Progenitor cell of endocrine pancreas (in vitro differentiated cells): ENCODE measurements at places on chromosomes 3 and 15.

GRCh38 chr3:175222356-175222755 is 363.2 kb downstream of the NAALADL2 start:
- no peak for DNase-seq

DNA sequence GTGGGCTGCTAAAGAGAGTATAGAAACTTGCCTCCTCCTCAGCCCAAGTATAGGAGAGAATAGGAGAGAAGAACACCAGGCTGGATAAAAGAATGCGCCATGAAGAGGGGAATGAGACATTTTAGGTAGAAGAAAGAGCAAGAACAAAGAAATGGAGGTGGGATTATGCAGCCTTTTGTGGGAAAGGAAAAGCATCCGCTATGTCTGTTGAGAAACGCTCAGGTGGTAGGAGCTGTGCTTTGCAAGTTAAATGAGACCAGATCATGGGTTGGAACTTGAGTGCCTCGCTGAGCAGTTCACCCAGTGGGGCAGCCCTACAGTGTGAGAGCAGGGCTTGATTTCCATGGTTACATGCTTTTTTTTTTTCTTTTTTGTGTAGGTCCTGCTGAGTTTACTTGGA is 11.5 kb upstream of the RTP1 start:
- no peak for DNase-seq

- no peak for DNase-seq
These were observed 3.1 kb downstream of the NSUN3 start for GRCh38 chr3:94065819-94066480.

DNA sequence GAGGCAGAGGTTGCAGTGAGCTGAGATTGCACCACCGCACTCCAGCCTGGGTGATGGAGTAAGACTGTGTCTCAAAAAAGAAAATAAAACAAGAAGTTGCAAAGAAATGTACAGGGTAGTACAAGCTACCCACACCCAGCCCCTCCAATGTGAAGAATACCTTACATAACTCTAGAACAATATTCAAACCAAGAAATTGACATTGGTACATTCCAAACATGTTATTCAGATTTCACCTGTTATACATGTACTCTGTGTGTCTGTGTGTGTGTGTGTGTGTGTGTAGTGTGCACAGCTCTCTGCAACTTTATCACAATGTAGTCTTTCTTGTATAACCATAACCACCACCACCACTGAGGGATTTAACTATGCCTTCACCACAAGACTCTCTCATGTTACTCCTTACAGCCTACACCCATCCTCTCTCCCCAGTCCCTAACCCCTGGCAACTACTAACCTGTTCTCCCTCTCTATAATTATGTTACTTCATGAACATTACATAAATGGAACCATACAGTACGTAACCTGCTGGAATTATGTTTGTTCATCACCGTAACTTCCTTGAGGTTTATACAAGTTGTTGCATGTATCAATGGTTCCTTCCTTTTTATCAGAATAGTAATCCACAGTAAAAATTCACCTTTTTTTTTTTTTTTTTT is 16.2 kb upstream of the TJP1 start:
- DNase-seq, result no peak

- peak; percentile 89 for DNase-seq
These were observed at the start of gene FSIP1 for GRCh38 chr15:39782441-39783138. Gene FSIP1, minus strand, starts transcription at chr15:39782841. Its CDS starts 6,317 bp downstream, at chr15:39776524.

- DNase-seq, result no peak
These were observed 24.5 kb downstream of the CCR9 start for GRCh38 chr3:45910892-45911291.
